ENCODE measurements at places on chromosomes 5 and 9.
A peak's percentile ranks its signal among the peaks of the same experiment; 100 is the strongest.

- DNase-seq = no peak
Measured at GRCh38 chr5:163433271-163433670, 4.1 kb upstream of the CCNG1 start.

- DNase-seq = no peak
Measured at GRCh38 chr5:77302653-77303052, 92.2 kb downstream of the PDE8B start.

GRCh38 chr5:6713274-6714225, at the start of gene TENT4A:
TSS of gene TENT4A (plus strand) at chr5:6713432. CDS start at chr5:6713984, 552 bp downstream.
- peak; percentile 33 for DNase-seq

GRCh38 chr5:97231025-97231636, 48.1 kb upstream of the RIOK2 start:
- DNase-seq = no peak

GRCh38 chr5:168434746-168435321, 51.4 kb upstream of the RARS1 start:
- no peak for DNase-seq

Measured in activated naive CD4-positive, alpha-beta T cell treated with Interleukin-2 at 50 U/mL for 16 hours (primary cell).